Fibroblast of upper back skin (primary cell): ENCODE measurements at places on chromosomes 5 and 9.

DNA sequence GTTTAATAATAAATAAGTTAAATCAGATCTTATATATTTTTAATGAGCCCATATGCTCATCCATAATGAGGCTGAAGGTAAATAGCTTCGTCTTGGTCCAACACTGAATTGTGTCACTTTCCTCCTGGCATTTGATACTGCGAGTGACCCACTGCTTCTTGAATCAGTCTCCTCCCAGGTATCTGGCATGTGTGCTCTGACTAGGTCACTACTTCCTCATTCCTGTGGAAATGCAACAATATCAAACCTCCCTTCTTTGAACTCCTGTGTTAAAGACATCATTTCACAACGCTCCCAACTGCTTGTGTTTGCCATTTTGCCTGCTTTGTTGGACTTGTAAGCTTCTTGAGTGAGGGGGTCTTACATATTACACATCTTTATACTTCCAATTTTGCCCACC lies 157.7 kb downstream of the SLC24A2 start:
- no peak for DNase-seq

GRCh38 chr5:81336556-81336955 lies 35.2 kb downstream of the ZCCHC9 start:
- DNase-seq: no peak

GRCh38 chr9:37284636-37285035 lies 137.9 kb upstream of the GRHPR start:
- peak; percentile 67 for DNase-seq

GRCh38 chr5:169164481-169164925 lies 136.4 kb downstream of the SLIT3 start:
- DNase-seq: peak; percentile 75

DNA sequence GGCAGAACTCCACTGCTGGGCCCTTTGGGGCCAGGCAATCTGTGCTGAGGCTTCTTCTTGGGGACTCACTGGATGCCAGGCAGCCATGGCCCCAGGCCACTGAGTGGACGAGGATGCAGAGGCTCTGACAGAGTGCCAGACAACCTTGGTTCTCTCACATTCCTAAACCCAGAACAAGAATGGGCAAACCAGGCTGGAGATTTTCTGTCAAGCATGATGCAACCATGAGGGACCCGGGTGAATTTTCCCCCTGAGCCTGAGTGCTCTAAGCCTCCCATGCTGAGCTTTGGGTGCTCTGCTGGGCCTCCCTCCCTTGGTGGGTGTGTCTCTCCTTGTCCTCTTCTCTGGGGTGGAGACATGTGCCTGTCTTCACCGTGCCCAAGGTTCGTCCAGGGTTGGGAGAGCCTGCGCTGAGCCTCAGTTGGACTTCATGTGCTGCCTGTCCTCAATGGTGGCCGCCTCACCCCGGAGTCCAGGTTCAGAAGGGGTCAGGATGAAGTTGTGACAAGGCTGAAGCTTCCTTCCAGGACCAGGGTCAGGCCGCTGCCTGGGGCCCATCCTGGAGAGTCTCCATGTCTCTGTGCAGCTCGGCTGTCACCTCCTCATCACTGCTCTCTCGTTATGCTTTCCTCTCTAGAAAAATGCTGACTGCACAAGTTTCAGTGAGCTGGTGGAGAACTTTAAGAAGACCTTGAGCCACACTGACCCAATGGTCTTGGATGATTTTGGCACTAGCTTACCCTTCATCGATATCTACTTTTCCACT lies 24.1 kb downstream of the PITX1 start:
- no peak for DNase-seq

DNA sequence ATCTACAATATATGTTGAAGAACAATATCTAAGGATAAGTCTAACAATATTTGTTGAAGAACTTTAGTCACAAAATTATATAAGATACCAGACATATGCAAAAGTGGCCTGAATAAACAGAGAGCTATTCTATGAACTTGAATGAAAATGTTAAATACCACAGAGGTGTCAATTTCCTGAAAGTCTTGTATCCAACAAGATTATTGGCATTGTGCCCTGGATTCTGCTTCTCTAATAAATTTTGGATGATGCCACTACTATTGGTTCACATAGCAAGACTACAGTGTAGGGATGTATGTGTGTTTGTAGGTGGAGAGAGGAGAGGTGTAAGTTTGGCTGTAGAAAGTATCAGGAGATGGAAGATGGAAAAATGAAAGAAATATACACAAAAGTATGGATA lies 731.8 kb upstream of the RGMB start:
- peak; percentile 8 for DNase-seq

GRCh38 chr9:121610638-121610953 lies 40.8 kb upstream of the DAB2IP start:
- no peak for DNase-seq

DNA sequence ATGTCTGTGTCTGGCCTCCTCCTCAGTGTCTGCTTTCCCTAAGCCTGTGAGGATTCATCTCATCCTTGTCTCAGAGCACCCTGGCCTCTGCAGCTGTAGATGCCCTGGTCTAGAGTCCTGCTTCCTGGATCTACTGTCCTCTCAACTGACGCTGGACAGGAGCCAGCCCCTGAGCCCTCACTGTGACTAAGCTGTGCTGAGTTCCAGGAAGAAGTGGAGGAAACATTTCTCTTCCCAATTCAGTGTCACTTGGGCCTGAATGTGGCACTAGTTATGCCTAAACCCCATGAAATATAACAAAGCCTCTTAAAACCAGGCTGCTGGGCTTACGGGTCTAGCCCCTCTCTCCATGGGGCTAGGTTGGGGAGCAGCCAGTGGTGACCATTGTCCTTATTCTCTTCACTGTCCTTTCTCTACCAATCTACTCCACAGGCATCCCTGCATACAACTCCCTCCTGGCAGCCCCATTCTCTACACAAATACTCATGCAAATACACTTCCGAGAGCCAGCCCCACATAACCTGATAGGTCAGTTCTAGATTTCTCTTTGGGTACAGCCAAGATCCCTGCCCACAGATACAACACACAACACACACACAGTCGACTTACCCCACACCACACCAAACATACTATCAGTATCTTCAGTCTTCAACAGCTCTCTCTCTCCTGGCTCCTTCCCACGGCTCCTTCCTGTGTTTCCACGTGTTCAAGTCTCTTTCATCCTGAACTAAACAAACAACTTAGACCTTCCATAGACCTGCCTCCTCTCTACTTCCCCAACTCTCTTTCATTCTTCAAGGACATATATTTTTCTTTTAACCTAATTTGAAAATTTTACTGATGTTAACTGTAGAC lies 220.8 kb downstream of the SNX18 start:
- DNase-seq: peak; percentile 55

DNA sequence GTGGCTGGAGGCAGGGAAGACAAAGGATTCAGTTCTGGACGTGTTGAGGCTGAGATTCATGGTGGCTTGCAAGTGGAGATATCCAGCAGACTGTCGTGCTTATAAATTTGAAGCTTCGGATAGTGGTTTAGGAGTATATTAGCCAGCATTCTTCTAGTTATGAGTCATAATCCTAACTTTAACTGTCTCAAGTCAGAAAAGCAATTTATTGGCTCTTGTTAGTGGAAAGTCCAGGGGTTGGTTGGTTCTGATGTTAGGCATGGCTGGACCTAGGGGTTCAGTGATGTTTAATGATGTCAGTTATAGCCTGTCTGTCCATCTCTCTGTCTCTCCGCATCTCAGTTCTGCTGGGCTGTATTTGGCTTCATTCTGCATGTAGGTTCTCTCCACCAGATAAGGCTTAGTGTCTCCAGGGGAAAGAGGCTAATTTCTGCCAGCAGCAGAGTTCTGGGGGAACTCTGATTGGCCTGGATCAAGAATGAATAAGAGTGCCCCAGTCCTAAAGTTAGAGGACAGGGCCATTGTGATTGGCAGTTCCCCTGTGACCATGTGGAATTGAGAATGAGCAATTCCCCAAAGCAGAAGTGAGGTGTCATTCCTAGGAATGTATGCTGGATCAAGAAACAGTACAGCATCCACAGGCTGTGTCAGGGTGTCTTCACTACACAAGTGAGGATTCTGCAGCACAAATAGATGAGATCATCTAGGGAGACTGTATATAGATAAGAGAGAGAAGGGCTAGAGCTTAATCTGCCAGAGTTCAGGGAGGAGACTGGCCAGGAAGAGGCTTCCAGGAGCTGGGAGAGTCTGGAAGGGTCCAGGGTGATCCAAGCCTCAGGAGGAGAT lies 72.9 kb upstream of the SHB start:
- peak; percentile 88 for DNase-seq

- DNase-seq: peak; percentile 45
Measured at GRCh38 chr5:150154618-150155128, 972 bp downstream of the PDGFRB start.

GRCh38 chr5:25489834-25490538 lies 845.2 kb upstream of the CDH10 start:
- peak; percentile 12 for DNase-seq

DNA sequence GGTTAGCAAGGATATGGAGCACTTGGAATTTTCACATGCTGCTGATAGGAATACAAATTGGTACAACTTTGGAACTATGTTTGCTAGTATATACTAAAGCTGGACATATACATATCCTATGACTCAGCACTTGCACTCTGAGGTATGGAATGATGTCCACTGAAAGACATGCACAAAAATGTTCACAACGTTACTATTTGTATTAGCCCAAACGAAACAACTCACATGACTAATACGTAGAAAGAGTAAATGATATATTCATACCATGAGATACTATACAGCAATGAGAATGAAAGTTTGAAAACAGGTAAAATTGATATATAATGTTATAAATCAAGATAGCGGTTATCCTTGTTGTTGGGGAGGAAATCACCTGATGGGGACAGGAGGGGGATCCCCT lies 45.5 kb upstream of the CDC42SE2 start:
- DNase-seq: peak; percentile 67

GRCh38 chr9:134996591-134997530 lies 79.1 kb upstream of the FCN1 start:
- no peak for DNase-seq

DNA sequence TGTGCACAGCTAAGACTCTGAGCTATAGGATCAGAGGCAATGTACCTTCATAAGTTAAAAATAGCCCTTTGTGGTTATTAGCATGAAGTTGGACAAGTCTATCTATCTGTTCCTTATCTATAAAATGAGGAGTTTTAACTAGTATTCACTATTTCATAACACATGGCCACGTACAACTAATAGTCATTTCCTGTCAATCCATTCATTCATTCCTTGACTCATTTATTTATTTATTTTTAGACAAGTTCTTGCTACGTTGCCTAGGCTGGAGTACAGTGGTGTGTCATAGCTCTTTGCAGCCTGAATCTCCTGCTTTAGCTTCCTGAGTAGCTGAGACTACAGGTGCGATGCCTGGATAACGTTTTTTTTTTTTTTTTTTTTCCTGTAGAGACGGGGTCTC lies 92.1 kb downstream of the NR3C1 start:
- peak; percentile 68 for DNase-seq

DNA sequence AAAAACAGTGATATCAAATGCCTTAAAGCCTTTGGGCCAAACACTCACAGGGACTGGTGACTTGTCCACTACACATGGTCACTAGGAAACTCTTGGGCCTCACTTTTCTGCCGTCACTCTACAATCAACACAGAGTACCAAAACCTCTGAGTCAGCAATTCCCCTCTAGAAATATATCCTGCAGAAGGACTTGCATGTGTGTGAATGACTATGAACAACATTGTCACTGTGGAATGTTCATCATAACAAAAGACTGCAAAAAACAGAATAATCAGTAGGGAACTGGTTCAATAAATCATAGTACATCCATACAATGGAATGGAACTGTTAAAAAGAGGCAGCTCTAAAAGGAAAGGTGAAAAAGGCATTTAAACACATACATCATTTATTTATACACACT lies 44.1 kb upstream of the SMU1 start:
- no peak for DNase-seq

DNA sequence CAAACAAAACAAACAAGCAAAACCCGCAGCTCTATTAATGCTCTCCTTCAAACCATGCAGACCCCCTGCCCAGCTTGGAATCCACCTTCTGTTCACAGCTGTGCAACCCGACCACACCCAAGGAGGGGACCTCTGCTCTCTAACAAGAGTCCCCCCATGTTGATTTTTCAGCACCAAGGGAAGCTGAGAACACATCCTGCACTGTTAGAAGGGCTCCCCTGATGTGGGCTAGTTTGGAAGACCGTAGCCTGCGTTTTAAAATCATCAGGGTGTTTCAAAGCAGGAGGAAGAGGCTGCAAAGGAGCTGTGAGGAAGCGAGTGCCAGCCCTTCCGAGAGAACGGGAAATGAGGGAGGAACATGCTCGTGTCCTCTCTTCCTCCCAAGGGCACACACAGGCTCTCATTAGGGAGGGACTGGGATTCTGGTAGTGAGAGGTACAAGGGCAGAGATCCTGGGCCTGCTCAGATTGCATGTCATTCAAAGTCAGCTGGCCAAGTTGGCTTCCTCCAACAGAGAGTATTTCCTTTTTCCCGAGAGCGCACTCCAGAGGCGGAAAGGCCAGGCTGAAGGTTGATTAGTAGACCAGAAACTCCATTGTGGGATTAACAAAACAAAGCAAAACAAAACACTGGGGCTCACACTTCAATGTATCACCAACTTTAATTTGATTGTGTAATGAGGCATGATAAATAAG lies 185.9 kb downstream of the SEMA6A start:
- no peak for DNase-seq

- DNase-seq: no peak
Measured at GRCh38 chr9:23537192-23538066, 288.6 kb downstream of the ELAVL2 start.

GRCh38 chr5:76831110-76831452 lies 12.3 kb downstream of the F2RL1 start:
- peak; percentile 94 for DNase-seq

- DNase-seq: no peak
Measured at GRCh38 chr5:173197375-173197891, 37.6 kb downstream of the NKX2-5 start.

DNA sequence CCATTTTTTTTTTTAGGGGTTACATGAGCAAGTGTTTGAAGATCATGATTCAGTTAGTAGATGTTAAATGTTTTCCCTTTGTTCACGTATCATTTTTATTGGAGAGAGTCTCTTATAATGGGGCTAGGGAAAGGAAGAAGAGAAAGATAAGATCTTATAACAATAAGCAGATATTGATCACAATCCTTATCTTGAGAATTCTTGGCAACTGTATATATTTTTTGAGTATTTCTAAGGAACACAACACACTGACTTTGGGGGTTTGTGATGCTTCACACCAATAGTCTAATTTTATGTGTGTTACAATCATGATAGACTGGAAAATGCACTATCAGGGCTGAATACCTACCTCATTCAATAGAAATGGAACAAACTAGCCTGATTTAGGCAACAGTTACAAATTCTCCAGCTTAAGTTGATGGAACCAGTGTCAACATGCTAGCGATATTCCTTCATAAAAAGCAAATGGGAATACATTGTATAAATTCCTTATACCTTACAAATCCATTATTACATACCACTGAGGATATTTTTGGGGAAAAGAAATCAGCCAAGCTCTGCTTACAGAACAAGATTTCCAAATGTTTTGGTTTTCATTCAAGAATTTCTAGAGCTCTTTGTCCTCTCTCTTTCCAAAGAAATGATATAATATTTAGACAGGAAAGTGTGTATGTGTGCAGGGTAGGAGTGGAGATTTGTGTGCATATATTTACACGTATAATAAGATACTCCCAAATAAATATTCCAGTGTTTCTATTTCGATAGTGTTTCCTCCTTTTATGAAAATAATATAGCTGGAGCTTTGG lies 41.5 kb downstream of the SVEP1 start:
- peak; percentile 90 for DNase-seq

- no peak for DNase-seq
Measured at GRCh38 chr9:98923451-98924123, 20.1 kb upstream of the COL15A1 start.
